Stimulated activated CD4-positive, alpha-beta T cell treated with anti-CD3 and anti-CD28 coated beads, Interleukin-1b, Interleukin-23, amount 100 ng/mL, for 1 hour (primary cell): ENCODE measurements at places on chromosomes 7 and 10.

- DNase-seq: peak; percentile 21
Observed at GRCh38 chr7:24573554-24574338, 494 bp downstream of the PALS2 start.

DNA sequence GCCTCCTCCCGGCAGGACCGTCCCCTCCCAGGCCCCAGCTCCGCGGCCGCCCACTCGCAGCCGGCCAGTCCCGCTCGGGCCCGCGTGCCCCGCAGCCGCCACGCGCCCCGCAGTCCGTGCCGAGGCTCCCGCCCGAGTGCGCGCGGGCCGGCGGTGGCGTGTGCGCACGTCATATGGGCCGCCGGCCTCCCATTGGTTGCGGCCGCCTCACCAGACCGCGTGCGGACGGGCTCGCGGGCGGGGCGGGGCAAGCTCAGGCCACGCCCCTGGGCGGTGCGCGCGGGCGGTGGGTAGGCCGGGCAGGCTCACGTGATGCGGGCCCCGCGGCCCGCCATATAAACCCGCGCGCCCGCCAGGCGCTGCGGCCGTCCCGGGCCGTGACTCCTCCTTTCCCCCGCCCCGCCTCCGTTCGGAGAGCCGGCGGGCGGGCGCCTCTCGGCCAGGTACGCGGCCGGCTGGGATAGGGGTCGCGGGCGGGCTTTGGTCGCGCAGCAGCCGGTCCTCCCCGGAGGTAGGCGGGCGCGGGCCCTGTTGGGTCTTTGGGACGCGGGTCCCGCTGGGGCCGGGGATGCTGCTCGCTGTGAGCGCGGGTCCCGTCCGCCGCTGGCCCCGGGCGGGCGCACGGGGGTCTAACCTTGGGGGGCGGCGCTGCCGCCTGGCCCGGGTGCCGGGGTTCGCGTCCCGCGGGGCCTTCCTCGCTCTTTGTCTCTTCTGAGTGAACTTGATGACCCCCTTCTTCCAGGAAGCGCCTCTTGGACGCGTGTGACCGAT is at the start of gene INSIG1:
TSS of gene INSIG1 (plus strand) at position 362 of the 771 bp plus-strand sequence. CDS start at position 770, 408 bp downstream.
- DNase-seq: peak; percentile 91

GRCh38 chr10:3926258-3926657 is 141.2 kb upstream of the KLF6 start:
- DNase-seq: no peak

- no peak for DNase-seq
Observed at GRCh38 chr10:106672517-106673175, 491.9 kb downstream of the SORCS1 start.

- DNase-seq: no peak
Observed at GRCh38 chr7:124649397-124650014, 116.1 kb downstream of the GPR37 start.

GRCh38 chr7:108222236-108222892 is 92.2 kb upstream of the LAMB4 start:
- no peak for DNase-seq

DNA sequence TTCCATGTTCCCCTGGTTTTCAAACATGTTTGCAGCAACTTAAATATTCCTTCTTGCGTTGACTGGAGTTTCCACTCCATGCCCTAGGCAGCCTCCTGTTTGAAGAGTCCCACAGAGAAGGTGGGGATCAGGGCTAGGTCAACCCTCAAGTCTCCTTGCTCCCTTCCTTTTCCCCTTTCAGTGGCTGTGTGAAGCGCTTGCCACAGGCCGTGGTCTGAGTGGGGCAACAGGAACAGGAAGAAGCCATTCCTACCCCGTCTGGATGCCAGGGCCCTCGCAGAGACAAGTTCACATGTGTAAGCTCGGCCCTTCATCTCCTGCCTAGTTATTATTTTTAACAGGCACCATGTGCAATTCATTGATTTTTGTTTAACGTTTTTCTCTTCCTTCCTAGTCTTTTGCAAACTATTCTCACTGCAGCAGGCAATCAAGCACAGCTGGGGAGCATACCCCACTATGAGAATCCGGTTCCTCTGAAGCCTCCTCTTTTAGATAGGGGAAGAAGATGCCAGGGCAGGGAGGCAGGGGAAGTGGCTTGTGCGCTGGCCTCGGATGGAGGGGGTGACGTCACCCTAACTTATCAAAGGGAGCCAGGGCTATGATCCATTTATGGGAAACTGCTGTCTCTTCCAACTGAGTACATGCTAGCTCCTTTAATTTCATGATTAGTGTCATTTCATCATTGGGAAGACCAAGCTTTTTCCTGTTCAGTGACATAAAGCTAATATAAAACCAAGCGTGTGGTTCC is 64.2 kb downstream of the PRLHR start:
- DNase-seq: no peak

GRCh38 chr7:100726996-100727761 is 6.2 kb upstream of the ZAN start:
- DNase-seq: no peak

GRCh38 chr10:29635711-29636144 is 957 bp upstream of the SVIL start:
- DNase-seq: no peak

DNA sequence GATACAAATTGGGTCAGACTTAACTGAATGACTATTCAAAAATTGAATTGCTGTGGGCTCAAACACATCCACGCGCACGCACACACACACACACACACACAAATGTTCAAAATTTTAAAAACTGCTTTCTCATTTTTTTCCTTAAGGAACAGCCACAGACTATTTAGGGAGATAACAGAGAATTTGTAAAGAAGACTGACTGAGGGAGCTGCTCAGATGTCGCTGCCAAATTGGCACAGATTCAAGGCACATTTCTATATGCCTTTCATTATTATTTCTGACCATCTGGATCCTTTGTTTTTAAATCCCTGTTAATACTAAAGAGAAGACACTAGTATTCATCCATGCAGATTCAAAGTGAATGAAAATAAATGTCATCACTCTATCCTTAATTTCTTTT is 154.8 kb downstream of the DGKB start:
- DNase-seq: no peak

DNA sequence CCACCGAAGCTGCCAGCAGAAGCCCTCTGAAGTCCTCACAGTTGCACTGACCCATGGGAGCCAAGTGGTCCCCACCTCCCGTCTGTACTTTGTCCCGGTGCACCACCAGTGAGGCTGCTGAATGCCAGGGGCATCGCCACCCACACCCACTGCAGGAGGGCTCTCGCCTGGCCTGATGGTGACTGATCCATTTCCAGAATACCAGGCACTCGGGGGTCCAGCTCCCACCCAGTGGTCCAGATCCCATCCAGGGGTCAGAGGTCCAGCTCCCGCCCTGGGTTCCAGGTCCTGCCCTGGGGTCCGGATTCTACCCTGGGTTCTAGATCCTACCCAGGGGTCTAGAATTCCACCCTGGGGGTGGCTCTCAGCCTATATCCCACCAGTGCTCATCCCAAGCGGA is 9.1 kb upstream of the JAKMIP3 start:
- no peak for DNase-seq

DNA sequence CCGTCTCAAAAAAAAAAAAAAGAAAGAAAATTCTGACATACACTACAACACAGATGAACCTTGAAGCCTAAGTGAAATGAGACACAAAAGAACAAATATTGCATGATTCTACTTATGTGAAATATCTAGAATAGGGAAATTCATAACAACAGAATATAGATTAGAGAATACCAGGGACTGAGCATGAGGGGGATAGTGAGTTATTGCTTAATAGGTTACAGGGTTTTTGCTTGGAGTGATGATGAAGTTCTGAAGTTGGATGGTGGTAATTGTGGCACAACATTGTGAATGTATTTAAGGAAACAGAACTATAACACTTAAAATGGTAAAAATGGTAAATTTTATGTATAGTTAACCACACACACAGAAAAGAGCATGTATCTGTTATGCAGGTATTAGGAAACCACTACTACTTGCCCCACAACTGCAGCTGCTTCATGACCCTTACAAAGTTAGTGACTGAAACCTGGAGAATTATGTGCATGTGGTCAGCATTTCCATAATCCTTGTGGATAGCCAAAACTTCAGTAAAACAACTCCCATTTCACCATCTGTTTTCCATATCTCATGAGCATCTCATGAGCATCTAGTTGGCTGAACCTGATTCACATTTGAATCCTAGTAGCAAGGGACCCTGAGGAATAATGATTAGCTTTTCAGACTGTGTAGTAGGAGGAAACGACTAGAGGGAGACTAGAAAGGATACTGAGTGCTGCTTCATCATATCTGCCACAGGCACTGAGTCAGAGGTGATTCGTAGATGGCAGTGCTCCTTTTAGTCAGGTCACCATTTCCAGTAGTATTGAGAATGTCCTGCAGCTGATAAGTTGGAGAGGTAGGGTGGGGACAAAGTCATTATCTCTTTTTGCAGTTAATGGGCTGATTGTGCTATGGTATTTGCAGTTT is 26.3 kb downstream of the SAMD8 start:
- DNase-seq: no peak

GRCh38 chr10:43055991-43056567 is 20.8 kb upstream of the RET start:
- no peak for DNase-seq

GRCh38 chr10:122151121-122151694 is 119.9 kb upstream of the BTBD16 start:
- no peak for DNase-seq

DNA sequence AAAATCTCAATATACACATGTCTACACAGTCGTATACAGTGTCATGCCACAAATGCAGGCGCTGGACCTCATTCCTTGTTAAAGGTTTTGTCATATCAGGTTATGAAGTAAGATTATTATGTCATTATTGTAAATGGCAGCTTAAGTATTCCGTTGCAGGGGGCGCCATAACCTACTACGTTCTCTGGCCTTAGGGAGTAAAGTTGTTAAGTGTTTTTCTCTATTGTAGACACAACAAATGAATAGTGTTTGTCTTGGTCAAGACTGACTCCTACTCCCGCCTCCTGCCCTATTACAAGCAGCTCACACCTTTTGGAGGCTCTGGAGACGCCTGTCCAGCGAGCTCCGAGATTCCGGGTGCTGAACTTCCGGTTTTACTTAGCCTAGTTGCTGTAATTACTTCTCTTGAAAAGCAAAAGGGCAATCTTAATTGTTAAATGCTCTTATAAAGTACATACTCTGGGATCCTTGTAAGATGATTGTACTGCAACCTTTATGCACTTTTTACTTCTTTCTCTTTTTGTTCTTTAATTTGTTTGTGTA is 994 bp downstream of the GATAD1 start:
- DNase-seq: no peak

DNA sequence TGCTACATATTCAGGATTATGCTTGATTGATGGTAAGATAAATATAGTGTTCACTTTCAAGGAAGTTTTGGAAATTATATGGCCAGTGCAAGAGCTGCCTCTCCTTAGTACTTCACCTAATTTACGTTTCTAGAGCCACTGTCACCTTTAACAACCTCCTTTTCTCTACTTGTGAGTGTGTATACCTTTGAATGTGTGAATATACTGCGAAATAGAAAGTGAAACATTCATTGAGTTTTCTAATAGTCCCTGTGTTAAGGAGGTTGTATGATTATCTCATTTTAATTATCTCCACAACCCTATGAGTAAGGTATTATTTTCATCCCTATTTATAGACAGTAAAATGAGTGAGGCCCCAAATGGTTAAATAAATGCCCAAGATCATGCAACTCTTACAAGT is 1050.5 kb downstream of the XPNPEP1 start:
- DNase-seq: no peak

GRCh38 chr10:70656489-70656888 is 15.8 kb upstream of the ADAMTS14 start:
- no peak for DNase-seq

DNA sequence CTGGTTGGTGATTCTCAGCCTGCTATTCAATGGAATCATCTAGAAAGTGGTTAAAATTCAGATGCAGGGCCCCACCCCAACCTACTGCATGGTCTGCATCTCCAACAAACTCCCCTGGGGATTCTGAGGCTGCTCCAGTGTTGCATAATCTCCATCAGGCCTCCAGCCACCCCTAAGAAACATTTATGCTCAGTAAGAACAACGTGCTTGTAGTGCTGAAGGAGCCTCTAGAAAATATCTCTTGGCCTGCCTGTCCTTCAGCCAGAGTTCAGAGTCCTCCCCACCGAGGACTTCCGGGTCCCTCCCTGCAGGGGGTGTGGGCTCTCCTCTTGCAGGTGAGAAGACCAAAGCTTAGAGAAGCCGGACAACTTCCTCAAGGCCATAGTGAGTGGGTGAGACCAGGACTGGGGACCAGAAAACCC is 159.8 kb downstream of the SH3PXD2A start:
- DNase-seq: no peak

- DNase-seq: no peak
Observed at GRCh38 chr10:65346466-65346865, 1579.4 kb upstream of the LRRTM3 start.

DNA sequence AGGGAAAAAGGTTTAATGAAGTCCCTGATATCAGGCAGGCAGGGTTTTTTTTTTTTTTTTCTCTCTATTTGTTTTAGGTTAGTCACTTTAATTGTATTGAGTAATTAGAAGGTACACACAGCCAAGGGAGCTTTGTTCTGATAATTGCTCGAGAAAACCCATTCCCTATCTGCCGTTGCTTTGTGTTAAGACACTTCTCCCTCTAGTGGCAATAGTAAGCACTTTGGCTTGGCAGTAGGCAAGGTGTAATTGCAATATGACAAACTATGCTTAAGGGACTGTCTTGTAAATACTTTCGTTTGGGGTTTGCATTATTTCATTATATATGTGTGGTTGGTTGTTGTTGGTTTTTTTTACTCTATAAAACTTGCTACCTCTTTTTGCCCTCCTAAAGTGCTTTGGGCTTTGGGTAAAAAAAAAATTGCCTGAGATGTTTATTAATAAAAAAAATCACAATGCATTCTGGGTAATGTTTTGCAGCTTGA is 113.4 kb downstream of the BTRC start:
- DNase-seq: no peak

GRCh38 chr10:98244141-98244540 is 23.9 kb downstream of the LOXL4 start:
- no peak for DNase-seq

GRCh38 chr7:106588422-106589197 is 72.3 kb downstream of the CCDC71L start:
- no peak for DNase-seq

- DNase-seq: no peak
Observed at GRCh38 chr7:77310982-77311381, 105.2 kb downstream of the GSAP start.

DNA sequence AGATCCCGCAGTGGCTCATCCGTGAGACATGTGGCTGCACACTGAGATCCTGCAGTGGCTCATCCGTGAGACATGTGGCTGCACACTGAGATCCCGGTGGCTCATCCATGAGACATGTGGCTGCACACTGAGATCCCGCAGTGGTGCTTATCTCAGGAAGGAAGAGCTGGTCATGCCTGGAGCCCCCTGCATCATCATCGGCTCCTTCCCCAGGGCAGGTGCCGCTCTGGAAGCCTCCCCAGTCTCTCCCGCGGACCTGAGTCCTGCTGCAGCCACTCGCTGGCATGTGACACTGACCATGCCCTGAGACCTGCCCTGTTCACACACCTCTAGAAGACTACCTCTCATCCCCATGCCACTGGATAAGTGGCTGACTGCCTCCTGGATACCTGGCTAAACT is 181.3 kb downstream of the PTPRN2 start:
- DNase-seq: no peak

DNA sequence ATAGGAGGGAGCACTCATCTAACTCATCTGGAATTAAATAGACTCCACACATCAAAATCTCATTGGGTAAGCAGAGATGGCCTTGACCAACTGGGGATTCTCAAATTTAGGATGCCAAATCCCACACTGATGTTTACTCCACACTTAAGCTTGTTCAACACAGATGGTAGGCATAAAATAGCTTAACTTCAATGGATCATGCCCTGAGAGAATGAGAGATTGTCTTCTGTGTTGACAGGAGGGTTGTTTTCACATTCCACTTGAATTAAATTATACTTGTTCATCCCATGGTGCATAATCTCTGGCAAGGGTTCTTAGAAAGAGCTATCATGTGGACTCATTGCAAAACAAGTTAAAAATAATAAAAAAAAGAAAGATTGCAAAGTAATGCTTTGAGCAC is 391.4 kb downstream of the PLXDC2 start:
- no peak for DNase-seq
